ENCODE measurements at places on chromosomes 12 and 14.
A peak's percentile ranks its signal among the peaks of the same experiment; 100 is the strongest.

DNA sequence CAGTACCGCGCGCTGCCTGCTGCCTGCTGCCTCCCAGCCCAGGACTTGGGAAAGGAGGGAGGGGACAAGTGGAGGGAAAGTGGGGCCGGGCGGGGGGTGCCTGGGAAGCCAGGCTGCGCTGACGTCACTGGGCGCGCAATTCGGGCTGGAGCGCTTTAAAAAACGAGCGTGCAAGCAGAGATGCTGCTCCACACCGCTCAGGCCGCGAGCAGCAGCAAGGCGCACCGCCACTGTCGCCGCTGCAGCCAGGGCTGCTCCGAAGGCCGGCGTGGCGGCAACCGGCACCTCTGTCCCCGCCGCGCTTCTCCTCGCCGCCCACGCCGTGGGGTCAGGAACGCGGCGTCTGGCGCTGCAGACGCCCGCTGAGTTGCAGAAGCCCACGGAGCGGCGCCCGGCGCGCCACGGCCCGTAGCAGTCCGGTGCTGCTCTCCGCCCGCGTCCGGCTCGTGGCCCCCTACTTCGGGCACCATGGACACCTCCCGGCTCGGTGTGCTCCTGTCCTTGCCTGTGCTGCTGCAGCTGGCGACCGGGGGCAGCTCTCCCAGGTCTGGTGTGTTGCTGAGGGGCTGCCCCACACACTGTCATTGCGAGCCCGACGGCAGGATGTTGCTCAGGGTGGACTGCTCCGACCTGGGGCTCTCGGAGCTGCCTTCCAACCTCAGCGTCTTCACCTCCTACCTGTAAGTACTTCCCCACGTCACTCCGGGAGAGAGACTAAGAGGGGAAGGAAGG lies at the start of gene LGR5:
TSS of gene LGR5 (plus strand) at position 186 of the 732 bp plus-strand sequence. CDS start at position 469, 283 bp downstream.
- peak; percentile 6 for DNase-seq

- DNase-seq, result no peak
Observed at GRCh38 chr14:85527006-85527405, 2.9 kb upstream of the FLRT2 start.

DNA sequence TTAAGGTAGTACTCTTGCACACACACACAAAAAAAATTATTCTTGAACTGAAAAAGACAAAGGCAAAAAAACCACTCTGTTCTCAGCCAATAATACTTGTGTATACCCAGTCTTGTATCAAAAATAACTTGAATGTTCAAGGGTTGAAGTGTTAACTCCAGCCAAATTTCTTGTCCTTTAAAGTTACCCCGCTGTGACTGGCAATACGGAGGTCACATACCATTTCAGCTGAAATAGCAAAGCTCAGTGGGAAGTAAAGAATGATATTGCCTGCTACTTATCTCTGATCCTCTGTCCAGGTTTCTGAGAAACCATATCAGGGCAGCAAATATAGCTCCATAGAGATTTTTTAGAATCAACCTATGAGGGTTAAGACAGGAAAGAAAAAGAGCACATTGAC lies 167.4 kb downstream of the C12orf50 start:
- DNase-seq, result no peak

DNA sequence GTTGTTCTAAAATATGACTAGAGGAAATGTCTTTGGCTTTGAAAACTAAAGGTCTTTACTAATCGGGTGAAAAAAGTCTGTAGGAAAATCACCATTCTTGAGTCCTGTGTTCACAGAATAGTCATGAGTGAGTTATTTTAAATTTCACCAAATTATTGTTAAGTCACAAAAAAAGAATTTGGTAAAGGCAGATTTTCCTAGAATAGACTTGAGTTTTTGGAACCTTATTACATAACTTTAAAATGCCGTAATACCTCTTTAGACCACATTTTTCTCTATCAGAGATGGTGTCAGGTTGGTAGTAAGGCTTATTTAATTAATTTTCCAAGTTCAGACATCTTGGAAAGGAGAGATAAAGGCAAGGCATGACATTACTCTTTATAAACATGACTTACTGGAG lies 184.7 kb upstream of the GARIN2 start:
- DNase-seq, result no peak

GRCh38 chr12:26988703-26989102 lies 25.5 kb downstream of the TM7SF3 start:
- no peak for DNase-seq

DNA sequence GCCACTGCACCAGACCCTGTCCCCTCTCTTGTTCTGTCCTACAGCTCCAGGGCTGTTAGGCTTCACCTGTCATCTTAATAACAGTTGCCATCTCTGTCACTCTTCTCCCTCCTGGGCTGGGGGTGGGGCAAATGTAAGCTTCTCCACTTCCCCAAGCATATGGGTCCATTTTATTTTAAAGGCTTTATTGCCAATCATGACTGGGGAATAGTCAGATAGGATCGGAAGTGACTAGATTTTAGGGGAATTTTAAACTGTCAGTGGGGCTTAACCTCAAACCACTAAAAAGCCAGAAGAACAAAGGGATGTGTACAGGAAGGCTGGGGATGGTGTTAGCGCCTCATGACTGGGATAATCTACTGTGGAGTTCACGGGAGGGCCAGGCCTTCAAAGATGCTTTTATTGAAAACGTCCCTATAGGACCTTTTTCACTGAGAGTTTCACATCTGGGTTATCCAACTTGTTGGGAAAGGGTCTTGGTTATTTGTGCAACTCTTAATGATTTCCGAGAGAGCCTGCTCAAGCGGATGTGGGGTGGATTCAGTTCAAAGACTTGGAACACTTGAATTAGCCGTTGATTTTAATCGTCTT lies 41.6 kb downstream of the CHST11 start:
- DNase-seq, result no peak

DNA sequence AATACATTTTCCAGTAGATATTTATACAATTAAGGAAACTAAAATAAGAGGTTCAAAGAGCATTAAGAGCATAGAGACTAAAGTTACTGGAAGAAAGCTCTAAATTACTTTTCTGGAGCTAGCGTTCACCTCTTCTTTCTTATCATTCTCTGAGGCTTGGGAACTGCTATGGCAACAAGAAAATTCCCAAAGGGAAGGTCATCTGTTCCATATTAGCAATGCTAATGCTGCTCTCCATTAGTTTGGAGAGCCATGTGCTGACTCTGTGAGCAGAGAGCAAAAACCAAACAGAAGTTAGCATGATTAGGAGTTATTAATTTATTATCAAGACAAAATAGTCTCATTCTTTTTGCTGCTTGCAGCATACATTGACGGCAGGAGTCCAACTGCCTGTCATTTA lies 143.1 kb upstream of the SLC16A7 start:
- no peak for DNase-seq

GRCh38 chr12:105775343-105775742 lies 363.4 kb downstream of the NUAK1 start:
- no peak for DNase-seq

- DNase-seq, result no peak
Observed at GRCh38 chr12:63802012-63802608, 22.4 kb downstream of the RXYLT1 start.

GRCh38 chr12:3579446-3580093 lies 88.6 kb downstream of the PRMT8 start:
- no peak for DNase-seq

DNA sequence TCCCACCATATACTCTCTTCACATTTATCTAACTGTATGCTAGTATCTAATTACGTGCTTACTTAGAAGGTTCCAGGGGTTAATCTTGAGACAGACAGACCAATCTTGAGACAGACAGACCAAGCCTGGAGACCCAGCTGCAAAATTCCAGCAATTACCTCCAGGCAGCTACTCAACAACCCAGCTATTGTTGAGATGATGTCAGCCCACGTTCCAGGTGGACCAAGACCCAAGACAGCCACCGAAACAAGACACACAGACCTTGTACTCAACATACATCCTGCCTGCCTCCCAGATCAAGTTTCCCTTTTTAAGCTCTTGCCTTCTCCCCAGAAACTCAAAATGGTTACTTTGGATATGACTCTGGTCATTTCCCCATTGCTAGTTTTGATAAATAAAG lies 64.9 kb upstream of the VASH1 start:
- no peak for DNase-seq

DNA sequence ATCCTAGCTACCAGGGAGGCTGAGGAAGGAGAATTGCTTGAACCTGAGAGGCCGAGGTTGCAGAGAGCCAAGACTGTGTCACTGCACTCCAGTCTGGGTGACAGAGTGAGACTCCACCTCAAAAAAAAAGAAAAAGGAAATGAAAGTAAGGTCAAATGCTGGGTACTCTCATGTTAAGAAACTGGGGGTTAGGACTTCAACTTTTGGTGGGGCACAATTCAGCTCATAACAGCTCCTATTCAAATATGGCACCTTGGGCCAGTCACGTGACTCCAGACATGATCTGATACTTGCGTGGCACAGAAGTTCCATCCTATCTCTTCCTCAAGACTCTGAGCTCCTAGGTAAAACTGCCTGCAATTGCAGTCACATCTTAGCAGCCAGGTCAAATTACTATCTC lies 142.7 kb downstream of the EGLN3 start:
- DNase-seq, result no peak

DNA sequence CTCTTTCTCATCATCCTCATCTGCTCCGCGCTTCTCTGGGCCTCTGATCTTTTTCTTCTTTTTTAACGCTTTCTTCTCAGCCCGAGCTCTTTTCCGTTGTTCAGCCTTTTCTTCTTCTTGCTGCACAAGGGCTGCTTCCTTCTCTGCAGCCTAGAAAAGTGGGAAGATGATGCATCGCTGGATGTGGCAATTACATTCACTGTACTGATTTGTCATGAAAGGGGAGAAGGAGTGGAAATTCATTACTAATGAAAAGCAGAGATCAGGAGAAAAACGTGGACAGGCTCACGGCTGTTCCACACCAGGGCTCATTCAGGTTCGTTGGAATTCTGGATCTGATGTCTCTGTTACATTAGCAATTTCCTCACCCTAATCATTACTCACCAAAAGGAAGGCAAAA lies 15.1 kb downstream of the FICD start:
- no peak for DNase-seq

GRCh38 chr14:58131386-58131785 lies 20.6 kb downstream of the ARMH4 start:
- no peak for DNase-seq

GRCh38 chr14:95420060-95420459 lies 96.4 kb downstream of the SYNE3 start:
- DNase-seq, result no peak

DNA sequence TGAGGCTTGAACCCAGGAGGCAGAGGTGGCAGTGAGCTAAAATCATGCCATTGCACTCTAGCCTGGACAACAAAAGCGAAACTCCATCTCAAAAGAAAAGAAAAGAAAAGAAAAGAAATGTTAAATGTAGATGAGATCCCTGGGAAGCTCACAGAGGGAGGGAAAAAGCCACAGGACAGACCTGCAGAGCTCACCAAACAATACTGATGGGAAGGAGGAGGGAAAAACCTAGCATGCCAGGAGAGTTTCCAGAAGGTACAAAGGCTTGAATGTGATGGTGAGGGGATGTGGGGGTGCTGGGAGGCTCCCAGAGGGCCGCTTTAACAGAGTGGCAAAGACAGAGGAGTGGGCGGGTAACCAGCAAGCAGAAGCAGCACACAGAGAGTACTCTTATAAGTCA lies 72.3 kb downstream of the PTPN21 start:
- no peak for DNase-seq

- no peak for DNase-seq
Observed at GRCh38 chr14:95460647-95461478, 55.6 kb downstream of the SYNE3 start.

DNA sequence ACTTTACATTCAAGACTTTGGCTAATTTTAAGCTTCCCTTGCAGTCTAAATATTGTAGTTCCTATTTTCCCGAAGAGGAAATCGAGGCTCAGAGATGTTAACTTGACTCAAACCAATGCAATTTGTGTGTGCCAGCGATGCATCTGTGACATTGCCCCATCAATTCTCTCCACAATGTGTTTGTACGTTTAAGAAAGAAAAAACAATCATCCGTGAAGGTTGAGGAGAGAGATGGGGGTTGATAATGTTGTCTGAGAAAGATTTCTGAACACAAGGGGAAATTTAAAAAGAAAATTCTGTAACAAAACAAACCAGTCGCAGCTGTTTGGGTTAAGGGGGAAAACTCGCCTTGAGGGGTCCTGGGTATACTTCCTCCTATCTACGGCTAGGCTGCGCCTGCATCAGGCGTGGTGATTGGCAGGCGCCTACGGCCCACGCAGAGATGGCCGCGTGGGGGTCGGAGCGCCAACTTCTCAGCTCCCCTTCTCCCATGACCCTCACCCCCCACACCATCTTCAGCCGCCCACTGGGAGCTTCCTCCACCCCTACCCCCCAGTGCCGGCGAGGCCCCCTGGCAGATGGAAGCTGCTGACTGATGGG lies 12.3 kb downstream of the SIX1 start:
- DNase-seq, result no peak

GRCh38 chr12:25427337-25428249 lies 125.5 kb downstream of the LMNTD1 start:
- no peak for DNase-seq

DNA sequence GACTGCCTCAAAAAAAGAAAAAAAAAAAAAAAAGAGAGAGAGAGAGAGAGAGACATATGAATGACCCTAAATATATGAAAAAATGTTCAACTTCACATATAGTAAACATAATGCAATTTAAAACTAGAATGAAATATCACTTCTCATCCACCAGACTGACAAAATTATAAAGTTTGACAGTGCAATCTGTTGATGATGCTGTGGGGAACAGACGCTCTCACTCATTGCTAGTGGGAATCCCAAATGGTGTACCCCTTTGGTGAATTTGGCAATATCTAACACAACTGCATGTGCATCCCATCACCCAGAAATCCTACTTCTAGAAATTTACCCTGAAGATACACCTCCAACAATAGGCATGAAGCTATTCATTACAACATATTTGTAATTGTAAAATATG lies 2.3 kb upstream of the GSG1 start:
- no peak for DNase-seq

- DNase-seq, result no peak
Observed at GRCh38 chr14:34615507-34615906, 14.4 kb downstream of the SNX6 start.

GRCh38 chr14:73188501-73188911 lies 48.8 kb upstream of the PAPLN start:
- no peak for DNase-seq

DNA sequence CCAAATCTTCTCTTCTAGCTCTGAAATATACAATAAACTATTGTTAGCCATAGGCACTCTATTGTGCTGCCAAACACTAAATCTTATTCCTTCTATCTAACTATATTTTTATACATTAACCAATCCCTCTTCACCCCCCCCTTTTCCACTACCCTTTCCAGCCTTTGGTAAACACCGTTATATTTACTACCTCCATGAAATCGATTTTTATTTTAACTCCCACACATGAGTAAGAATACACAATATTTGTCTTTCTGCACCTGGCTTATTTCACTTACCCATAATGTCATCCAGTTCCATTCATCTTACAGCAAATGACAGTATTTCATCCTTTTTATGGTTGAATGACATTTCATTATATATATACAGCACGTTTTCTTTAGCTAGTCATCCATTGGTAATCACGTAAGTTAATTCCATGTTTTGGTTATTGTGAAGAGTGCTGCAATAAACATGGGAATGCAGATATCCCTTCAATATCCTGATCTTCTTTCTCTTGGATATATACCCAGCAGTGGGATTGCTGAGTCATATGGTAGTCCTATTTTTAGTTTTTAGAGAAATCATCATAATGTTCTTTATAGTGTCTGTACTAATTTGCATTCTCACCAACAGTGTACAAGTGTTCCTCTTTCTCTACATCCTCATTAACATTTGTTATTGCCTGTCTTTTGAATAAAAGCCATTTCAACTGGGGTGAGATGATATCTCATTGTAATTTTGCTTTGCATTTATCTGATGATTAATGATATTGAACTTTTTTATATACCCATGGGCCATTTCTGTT lies 34.2 kb upstream of the PLBD1 start:
- no peak for DNase-seq

All from stimulated activated naive B cell treated with anti-CD40 and anti-IgM and Interleukin-4, amounts not matched to agents 10 μg/mL and 1 μg/mL and 100 μg/mL, for 72 hours (primary cell).